ENCODE measurements at places on chromosomes 11 and 22.
A peak's percentile ranks its signal among the peaks of the same experiment; 100 is the strongest.

GRCh38 chr11:110147962-110148709, 54.9 kb downstream of the ZC3H12C start:
- DNase-seq = no peak

DNA sequence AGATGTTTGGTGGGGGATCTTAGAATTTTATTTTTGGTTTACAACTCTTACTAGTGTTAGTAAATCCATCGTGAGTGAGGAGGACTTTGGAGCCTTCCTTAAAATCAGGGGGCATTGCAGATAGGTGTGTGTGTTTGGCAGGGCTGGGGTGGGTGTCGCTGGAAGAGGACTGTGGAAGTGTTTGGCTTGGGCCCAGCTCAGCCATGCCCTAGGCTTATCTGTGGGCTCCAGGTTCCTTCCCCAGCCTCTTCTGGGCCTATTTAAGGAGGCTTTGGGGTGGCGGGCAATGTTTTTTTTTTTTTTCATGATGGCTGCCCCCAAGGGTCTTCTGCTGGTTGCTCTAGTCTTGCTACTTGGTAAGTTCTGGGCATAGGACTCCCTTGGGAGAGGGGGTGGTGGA, 22.1 kb downstream of the MTFP1 start:
- no peak for DNase-seq

DNA sequence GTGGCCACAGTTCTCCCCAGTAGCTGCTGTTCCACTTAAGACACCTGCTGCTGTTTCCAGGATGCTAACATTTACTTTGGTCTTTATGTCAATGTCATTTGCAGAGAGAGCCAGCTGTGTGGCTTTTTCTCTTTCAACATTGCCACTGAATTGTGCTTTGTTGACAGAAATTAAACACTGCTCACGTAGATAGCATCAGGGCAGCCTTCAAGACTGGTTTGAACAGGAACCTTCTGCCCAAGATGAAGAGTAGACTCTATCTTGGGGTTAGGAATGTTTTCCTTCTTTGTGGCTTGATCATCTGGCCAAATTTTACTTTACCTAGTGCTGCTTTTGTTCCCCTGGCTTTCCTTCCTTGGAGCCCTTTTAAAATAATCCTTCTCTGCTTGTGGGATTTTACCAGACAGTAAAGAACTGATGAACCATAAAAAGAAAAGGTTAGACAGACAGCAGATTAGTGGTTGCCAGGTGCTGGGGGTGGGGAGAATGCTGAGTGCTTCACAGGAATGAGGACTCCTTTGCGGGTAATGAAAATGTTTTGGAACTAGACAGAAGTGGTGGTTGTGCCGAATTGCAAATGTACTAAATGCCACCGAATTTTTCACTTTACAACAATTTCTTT, 22.7 kb upstream of the XBP1 start:
- DNase-seq = no peak

DNA sequence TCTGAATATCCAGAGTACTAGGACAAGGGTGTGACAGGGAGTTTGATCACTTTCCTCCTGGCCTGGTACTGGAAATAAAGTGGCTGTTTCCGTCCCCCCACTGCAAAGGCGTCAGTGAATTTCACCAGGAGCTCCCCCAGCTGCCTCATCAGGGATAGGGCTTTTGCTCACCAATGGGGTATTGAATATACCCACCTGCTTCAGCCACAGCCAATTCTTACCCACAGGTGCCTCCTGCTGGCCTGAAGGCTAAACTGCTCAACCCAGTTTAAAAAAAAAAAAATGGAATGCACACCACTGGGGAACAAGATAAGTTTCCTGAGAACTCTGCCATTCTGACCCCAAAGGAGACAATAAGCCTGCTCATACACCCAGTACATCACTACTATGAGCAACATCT, 65.3 kb upstream of the MS4A8 start:
- DNase-seq = no peak

GRCh38 chr11:133968300-133968699, 11.5 kb upstream of the IGSF9B start:
- DNase-seq = no peak

- DNase-seq = no peak
These were observed 41.7 kb downstream of the KCNJ4 start for GRCh38 chr22:38413085-38414008.

- DNase-seq = no peak
These were observed 5.9 kb upstream of the B3GAT3 start for GRCh38 chr11:62627713-62628112.

- no peak for DNase-seq
These were observed 54.2 kb upstream of the CLDN5 start for GRCh38 chr22:19578180-19579004.

GRCh38 chr22:44139773-44140172, 41.0 kb upstream of the PARVG start:
- DNase-seq = no peak

DNA sequence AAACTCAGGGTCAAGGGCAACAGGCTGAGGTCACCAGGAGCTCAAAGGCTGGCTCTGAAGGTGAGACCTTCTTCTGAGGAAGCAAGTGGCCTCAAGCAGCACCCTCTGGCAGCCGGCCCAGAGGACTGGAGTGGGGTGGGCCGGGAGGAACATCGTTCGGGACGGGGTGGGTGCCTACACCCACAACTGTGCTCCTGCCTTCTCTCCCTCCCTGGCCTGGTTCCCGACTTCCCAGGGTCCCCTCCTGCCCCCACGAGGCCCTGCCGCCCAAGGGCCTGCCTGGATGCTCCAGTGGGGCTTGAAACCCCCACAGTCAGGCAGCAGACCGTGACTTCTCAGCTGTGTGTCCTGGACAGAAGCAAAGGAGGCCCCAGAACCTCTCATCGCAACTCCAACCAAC, 195.7 kb downstream of the IGLL1 start:
- DNase-seq = peak; percentile 38

DNA sequence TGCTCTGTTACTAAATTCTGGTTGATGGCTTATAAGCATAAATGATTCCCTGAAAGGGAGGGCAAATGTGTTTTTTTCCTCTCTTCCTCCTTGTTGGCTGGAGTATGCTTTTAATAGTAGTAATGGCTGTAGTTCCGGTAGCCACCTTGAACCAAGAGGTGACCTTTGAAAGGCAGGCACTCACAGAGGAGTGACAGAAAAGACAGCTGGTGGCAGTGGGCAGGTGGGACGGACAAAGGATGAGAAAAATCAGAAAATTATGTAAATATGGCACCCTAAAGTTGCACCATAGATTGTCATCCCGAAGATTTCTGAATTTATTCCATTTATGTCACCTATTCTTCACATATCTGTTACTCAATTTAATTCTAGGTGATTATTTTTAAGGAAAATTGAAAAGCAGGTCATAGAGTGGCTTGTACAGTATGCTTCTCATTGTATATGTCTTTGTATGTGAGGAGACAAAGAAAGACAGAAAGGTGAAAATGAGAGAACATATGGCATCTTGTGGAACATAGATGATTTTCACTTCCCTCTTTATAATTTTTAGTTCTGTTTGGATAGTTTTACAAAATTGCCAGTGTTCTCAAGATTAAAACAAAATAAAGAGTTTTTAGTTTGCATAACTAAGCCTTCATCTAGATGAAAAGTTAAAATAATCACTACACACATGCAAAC, 17.0 kb downstream of the CASP12 start:
- no peak for DNase-seq

- DNase-seq = no peak
These were observed 189.2 kb upstream of the ARHGAP20 start for GRCh38 chr11:110901441-110901840.

- no peak for DNase-seq
These were observed 98.0 kb upstream of the SOX6 start for GRCh38 chr11:16454289-16454863.

DNA sequence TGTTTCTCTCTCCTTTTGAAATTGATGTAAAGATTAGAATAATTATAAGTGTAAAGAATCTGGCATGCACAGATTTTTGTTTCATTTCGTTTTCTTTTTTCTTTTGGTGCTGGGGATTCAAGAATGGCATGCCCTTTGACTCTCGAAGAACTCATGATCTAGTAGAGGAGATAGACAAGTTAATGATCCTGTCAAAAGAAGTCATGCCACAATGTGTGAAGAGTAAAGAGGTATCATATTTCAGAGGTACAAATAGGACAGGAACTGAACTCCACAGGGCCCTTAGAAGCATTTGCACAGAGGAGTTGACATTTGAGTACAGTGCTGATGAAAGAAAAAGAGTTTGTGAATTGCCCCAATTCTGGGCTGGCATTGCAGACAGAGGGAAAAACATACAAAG, 708.0 kb upstream of the ARHGAP42 start:
- DNase-seq = no peak

GRCh38 chr11:13364388-13364787, 86.8 kb downstream of the BMAL1 start:
- DNase-seq = no peak

GRCh38 chr22:19405133-19405532, 26.4 kb downstream of the HIRA start:
- DNase-seq = no peak

- peak; percentile 31 for DNase-seq
These were observed 524.5 kb downstream of the BRD1 start for GRCh38 chr22:49303061-49303735.

DNA sequence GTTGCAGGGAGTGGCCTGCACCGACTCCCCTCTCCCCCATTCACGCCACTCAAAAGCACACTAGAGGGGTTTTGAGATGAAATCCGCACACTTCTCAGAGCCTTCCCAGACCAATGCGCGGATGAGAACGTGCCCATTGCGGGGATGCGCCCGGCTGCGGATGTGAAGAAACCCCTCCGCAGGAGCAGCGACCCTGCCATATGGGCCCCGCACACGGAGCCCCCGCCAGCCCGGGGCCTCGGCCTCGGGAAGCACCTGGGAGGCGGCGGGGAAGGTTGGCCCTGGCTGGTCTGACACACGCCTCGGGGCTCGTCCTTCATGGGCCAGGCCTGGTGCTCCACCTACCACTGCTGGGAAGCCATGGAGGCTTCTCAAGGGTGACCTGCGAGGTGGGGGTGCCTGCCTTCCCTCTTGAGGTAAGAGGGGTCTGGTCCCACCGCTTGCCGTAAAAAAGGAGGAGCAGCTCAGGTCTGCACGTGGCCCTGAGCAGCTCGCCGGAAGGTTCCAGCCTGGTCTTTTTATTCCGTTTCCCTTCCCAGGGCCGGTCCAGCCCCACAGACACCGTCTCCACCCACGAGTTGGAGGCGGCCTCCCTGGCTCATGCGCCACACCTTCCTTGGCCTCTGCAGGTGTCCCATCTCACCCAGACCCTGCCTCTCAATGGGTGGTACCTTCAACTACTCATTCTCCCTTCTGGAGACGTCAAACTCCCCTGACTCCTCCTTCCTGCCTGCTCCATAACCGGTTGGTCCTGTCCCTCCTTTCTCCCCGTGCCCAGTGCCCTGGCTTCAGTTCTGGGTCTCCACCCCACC, 39.4 kb downstream of the TRMU start:
- DNase-seq = no peak

DNA sequence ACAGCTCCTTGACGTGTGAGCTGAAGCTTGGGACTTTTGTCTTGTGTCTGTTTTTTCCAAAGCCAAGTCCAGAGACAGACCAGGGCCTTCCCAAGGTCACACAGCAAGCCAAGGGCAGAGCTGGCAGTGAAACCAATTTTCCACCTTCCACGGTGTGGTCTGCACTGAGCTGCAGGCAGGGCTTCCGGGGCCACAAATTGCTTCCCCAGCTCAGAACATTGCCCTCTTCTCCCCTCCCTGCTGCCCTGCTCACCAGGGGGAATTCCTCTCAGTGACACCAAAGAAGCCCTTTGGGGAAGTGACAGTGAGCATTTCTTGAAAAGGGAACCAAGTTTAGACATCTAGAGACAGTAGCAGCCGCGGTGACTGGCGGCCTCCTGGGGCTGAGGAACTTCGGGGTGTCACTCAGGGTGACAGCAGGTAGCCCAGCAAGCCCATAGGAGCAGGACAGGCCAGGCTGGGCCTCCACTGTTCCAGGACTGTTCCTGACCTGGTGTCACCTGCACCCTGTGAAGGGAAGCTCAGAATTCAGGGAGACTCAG, 9.2 kb downstream of the FXYD2 start:
- peak; percentile 87 for DNase-seq

- no peak for DNase-seq
These were observed 99.6 kb downstream of the PGR start for GRCh38 chr11:101030015-101030414.

DNA sequence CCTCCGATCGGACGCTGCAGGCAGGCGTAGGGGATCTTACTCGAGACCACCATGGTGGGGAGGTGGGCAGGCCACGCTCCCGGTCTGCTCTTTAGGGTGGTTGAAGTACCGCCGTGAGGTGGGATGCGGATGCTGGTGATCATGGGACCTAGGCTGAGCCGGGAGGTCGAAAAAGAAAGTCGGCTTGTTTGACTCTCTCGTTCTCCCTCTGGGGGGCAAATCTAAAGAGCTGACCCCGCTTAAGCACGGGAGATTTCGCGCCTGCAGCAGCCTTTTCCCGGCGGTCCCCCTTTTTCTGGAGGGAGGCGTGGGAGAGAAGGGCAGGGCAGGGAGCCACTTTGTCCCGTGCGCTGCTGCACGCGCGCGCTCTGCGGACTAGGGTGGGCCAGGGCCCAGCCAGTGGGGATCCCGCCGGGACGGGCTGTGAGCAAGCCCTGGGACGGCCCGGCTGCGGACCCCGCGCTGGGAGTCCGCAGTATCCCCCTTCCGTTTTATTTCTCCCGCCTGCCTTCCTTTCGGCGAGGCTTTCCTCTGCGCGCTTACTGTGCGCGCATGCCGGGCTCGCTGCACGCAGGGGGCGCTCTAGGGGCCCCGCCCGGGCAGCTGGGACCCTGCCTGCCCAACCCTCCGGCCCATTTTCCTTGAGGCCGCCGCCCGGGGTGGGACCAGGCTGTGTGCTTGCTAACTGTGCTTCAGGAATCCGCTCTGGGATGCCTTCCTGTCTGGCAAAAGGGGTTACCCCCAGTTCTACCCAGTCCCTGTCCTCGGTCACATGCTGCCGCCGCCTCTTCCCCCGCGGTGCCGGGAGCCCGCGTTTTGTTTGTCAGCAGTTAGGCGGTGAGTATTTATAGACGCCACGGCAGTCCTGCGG, 81.0 kb downstream of the PRR5L start:
- peak; percentile 79 for DNase-seq

DNA sequence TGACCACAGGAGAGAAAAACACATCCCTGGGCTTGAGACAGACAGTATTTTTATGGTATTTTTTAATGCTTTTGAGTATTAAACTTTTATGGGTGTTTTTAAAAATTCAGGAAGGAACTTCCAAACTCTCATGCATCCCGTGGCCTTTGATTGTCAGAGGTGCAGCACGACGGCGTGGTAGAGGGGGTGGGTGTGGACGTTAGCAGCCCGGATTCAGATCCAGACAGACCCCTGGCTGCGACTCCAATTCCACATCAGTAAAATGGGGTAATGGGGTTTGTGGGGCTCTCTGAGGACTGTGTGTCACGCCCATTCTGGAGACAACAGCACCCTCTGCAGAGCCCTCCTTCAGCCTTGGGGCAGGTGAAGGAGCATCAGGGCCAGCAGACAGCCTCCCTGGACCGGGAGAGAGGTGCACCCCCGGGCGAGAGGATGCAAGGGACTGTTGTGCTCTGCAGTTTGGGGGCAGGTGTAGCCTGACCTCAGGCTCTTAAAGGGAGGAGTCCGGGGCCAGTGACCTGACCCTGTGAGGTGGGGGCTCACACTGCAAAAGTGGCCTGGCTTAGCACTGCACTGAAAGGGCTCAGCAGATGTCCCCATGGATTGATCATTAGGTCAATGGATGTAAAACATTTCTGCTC, 1024.3 kb downstream of the TBC1D22A start:
- DNase-seq = no peak

GRCh38 chr11:121449123-121449522, 3.0 kb upstream of the SORL1 start:
- DNase-seq = no peak

GRCh38 chr22:28909375-28909774, 26.0 kb downstream of the ZNRF3 start:
- DNase-seq = no peak

Data from Peyer's patch (tissue), 4 donors.